Fibroblast of mammary gland (primary cell): ENCODE measurements at places on chromosomes 3 and 15.
A peak's percentile ranks its signal among the peaks of the same experiment; 100 is the strongest.

GRCh38 chr3:127746400-127747057, 73.8 kb downstream of the ABTB1 start:
- no peak for DNase-seq

DNA sequence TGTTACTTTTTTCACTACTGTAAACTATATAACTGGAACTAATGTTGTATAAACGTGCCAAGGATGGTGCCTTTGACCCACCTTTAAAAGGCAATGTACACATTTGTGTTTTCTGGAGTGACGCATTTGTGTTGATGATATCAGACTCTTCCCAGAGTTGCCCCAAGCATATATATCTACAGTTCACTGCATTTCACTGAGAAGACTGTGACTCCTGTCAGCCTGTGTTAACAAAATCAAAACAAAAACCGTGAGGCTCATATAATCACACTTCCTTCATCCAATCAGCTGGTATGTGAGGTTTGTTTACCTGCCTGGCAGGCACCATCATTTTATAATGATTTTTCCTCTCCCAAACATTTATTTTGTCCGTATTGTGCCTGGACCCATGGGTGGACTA, 117.6 kb upstream of the ROBO1 start:
- no peak for DNase-seq

DNA sequence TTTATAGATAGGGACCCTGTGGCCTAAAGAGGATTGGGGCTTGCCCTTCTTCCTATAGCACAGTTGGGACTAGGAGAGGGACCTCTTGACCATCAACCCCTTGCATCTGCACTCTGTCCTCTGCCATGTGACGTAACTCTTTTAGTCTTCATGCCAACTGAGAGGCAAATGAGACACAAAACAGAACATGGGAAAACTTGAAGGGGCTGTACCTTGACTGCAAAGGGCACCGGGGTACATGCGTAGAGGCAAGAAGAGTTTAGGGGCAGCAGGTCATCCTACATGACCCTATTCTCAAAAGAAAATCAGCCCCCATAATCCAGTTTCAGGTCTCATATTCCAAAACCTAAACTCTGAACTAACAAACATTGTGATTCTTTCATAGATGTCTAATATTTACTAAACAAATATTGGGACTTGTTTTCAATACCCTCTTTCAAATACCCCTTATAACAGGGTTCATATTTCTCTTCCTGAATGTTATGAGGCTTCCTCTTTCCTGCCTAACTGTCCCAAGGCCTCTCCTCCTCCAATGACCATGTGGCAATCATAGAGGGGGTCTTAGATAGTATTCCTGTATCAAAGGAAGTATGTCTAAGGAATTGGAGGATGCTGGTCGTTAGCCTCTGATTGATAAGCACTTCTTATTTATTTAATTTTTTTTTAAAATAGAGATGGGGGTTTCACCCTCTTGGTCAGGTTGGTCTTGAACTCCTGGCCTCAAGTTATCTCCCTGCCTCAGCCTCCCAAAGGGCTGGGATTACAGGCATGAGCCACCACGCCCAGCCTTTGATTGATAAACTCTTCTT, 20.6 kb downstream of the ACKR2 start:
- no peak for DNase-seq

- peak; percentile 80 for DNase-seq
Measured at GRCh38 chr15:35289024-35289617, 204.0 kb upstream of the NANOGP8 start.

GRCh38 chr3:13104511-13104910, 31.3 kb upstream of the IQSEC1 start:
- no peak for DNase-seq

GRCh38 chr3:107412376-107412775, 35.1 kb downstream of the CCDC54 start:
- peak; percentile 80 for DNase-seq

- no peak for DNase-seq
Measured at GRCh38 chr3:13140596-13140995, 67.4 kb upstream of the IQSEC1 start.

GRCh38 chr3:43852066-43852465, 161.3 kb downstream of the ABHD5 start:
- peak; percentile 54 for DNase-seq

GRCh38 chr15:96320107-96320506, 10.4 kb upstream of the NR2F2 start:
- no peak for DNase-seq

GRCh38 chr3:87489892-87490291, 213.5 kb upstream of the POU1F1 start:
- no peak for DNase-seq

DNA sequence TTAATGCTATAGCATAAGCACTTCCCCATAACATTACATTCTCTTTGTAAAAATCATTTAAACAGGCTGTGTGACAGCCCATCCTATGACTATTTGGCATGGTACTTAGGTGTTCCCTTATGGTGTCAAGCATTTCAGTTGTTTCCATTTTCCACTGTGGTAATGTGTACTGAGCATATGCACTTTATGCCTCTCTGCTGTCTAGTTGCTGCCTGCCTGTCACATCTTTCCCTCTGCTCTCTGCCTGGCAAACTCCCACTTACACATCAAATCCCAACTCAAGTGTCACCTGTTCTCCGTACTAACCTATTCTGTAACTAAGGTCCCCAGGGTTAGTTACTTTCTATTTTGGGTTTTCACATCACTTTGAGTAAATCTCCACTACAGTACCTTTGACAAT, 84.4 kb upstream of the STRIT1 start:
- no peak for DNase-seq

GRCh38 chr3:51946796-51947195, 4.6 kb downstream of the PARP3 start:
- DNase-seq = no peak

- DNase-seq = peak; percentile 4
Measured at GRCh38 chr3:76570436-76571057, 469.4 kb upstream of the ROBO2 start.

- no peak for DNase-seq
Measured at GRCh38 chr3:31039145-31039544, 144.7 kb upstream of the GADL1 start.

DNA sequence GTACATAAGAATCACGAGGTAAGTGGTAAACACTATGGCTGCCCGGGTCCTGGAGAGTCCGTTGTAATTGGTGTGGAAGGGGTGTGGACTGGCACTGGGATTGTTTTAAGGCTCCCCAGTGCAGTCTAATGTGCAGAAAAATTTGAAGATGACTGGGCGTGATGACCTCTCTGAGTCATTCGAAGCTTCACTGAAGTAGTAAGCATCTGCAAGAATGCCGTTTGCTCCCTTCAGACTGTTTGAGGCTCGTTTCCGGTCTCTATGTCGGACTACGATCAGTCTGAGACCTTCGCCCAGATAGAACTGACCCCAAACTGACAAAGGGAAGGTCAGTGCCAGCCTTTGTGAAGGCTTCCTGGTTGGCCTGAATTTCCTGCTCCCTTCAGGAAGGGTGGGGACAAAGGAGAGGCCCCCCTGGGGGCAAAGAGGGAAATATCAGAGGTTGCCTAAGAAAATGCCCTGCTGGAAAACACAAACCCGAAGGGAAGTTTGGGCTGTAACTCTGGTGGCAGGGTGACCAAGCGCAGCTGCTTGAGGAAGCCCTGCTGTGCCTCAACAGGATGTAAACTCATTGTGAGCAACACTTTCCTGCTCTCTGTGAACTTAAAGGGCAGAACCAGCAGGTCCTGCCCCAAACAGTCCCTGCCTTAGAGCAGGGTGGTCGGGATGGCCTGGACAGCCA, 34.6 kb downstream of the BTD start:
- peak; percentile 96 for DNase-seq

DNA sequence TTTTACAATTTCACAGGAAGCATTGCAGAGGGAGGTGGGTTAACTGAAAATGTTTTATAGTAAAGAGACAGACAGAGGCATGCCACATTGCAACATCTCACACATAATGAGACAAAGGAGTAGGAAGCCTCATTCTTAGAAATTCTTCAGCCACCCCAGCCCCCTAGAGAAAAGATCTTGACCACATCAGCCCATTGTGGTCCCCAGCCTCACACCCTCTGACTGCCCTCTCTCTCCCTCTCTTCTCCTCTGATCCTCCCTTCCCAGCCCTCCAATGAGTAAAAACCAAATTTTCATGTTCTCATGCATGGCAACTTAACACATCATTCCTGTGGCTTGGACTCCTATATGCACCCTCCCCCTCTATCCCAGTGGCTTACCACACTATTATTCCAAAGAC, 174.1 kb downstream of the UACA start:
- DNase-seq = peak; percentile 70

- DNase-seq = no peak
Measured at GRCh38 chr15:32722136-32722535, 4.3 kb downstream of the GREM1 start.

DNA sequence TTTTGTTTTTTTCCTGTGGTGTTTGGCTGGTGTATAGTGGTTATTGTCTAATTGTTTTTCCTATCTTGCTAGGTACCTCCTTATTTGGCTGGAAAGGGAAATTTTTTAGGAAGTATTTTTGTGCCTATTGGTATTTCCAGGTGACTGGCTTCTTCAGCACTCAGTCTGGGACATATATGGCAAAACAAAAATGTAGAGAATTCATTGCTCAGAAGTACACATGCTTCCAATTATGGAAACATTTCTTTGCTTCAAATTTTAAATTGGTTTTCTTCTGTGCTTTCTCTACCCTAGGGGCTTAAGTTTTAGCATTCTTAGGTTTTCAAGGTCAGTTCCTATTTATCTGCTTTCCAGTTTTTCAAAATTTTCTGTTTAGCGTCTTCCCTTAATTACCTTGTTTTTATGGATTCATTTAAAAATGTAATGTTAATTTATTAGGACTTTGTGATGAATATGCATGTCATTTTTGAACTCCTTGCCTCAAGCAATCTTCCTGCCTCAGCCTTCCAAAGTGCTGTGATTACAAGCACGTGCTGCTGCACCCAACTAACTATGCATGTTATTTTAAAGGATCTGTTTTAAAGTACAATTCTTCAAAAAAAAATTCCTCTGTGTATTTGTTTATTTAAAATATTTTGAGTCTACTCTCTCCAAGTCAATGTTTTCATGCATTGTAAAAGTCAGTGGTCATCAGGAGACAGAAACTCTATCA, 231.9 kb upstream of the DPPA4 start:
- DNase-seq = no peak

- no peak for DNase-seq
Measured at GRCh38 chr3:4508048-4508981, 15.2 kb downstream of the ITPR1 start.

DNA sequence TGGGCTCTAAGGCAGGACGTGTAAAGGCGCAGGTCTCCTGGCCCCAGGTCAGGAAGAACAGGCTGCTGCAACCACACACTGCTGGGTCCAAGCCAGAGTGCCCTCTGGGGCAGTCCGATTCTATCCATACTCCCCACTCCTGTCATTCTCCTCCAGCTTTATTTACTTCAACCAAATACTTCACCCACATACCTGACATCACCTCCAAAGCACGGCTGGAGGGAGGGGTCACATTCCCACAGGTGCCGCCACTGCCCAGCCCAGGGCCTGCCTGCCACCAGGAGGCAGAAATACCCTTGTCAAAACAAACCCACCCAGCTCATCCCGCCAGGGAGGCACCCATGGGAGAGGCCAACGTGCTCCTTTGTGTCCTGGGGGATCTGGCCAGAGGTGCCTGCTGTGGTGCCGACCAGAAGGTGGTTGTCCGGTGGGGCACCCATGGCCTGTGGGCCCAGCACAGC, 100.4 kb downstream of the DAPK2 start:
- DNase-seq = no peak

DNA sequence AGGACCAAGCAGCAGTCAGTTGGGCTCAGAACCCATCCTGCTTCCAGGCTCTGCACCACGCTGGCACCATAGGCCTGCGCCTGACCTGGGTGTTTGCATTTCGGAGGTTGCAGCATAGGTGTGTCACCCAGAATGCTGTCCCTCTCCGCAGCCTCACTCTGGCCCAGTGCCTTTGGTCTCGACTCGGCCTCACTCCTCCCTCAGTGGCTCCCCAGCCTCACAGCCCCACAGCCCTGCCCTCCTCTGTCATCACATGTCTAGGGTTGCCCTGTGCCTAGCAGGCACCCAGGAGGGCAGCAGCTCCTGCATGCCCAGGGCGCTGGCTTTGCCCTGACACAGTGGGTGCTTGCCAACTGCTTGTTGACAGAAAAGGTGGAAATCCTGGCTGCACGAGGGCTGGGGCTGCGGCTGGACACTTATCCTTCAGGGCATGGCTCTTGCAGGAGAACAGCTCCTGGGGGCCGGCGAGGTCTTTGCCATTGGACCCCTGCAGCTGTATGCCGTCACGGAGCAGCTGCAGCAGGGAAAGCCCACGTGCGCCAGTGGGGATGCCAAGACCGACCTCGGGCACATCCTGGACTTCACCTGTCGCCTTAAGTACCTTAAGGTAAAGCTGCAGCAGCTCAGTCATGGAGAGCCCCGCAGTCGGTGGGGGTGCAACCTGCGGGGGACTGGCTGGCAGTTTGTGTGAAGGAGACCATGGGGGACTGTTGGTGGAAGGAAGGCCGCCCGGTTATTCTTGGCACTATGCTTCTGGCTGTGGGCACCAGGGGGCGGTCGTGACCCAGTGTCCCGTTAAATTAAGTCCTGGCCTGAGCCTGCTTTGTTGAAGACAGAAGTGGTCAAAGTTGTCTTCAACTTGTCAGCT, 16.2 kb downstream of the NISCH start:
- peak; percentile 59 for DNase-seq

DNA sequence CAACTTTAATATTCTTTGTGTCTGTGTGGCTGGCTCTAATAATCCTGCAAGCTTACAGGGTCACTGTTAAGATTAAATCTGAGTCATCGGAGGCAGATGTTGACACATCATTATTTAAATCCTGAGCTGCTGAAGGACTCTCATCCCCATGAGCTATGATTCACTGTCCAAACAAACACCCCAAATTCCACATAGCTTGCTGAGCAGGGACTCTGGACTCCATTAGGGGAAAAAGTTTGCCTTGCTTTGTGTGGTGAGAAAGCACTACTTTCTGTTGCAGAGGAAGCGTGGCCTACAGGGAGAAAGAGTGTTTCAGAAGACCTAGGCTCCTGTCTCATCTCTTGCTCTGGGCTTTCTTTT, 213.7 kb downstream of the PDCD6IP start:
- DNase-seq = peak; percentile 99

DNA sequence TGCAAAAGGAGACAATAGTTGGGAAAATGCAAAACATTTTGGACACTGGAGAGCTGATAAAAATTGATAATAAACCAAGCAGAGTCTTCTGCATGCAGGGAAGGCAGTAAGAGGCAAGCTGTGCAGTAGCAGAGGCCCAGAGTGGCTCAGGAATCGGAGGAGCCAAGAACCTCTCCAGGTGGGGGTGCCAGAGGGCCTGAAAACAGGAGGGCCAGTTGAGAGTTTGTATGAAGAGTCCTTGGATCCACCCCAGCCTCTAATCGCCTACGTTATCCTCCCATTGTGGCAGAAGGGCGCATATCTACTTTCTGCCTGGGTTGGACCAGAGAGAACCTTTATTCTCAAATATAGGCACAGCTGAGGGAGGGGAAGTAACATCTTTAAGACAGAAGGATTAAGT, 48.9 kb upstream of the RBP1 start:
- no peak for DNase-seq

- no peak for DNase-seq
Measured at GRCh38 chr3:176075491-176075890, 1121.8 kb downstream of the TBL1XR1 start.
